Panc1 (cell line): ENCODE measurements at places on chromosomes 12 and 14. TPM values are rescaled to one million over a fixed set of nuclear protein-coding genes. Genes with fewer than 3 reads are reported as not detected.

PROX2 gene
- not detected for total RNA-seq

DNA sequence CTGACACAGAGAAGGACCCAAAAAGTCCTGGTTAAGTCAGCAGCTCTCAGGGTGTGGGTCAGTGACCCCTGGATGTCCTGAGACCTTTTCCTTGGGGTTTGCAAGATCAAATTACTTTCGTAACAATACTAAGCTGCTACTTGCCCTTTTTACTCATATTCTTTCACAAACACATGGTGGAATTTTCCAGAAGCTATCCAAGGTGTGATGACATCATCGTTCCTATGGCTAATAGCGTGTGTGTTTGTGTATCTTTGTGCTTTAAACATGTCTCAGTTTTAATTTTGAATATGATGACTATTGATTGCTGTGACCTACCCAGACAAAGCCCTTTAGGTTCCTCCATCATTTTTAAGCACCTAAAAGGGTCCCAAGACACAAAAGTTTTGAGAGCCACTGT, 176.2 kb downstream of the PHETA1 start:
- DNase-seq = no peak

DNA sequence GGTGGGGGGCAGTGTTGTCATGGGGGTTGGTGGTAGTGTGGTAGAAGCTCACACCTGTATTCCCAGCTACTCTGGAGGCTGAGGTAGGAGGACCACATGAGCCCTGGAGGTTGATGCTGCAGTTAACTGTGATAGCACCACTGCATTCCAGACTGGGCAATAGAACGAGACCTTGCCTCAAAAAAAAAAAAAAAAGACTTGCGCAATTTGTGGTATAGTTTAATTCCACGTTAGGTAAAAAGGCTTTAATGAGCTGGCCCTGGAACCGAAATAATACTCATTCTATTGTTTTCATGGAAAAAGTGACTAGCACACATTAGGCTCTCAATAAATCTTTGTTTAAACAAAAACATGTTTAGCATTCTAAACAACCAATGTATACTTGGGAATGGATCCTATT, 25.4 kb upstream of the NAP1L1 start:
- no peak for DNase-seq

DNA sequence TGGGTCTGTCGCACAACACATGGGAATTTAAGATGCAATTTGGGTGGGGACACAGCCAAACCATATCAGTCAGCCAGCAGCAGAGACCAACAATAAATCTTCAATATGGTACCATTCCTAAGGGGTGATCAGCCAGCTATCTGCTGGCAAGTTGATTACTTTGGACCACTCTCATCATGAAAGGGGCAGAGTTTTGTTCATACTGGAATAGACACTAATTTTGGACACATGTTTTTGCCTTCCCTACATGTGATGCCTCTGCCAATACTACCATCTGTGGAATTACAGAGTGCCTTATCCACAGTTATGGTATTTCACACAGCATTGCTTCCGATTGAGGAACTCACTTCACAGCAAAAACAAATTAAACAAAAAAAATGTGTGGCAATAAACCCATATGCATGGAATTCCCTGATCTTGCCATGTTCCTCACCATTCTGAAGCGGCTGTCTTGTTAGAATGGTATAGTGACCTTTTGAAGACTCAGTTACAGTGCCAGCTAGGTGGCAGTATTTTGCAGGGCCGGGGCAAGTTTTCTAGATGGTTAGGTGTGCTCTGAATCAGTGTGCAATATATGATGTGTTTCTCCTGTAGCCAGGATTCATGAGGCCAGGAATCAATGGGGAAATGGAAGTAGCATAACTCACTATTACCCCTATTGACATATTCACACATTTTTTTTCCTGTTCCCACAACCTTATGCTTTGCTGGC, 179.0 kb upstream of the IGF1 start:
- no peak for DNase-seq
